Urinary bladder (tissue), 4 donors: ENCODE measurements at places on chromosomes 6 and 20. TPM values are rescaled to one million over a fixed set of nuclear protein-coding genes. Genes with fewer than 3 reads are reported as not detected.
A peak's percentile ranks its signal among the peaks of the same experiment; 100 is the strongest.

GRCh38 chr6:128538763-128539162 lies 18.4 kb upstream of the PTPRK start:
- no peak for DNase-seq

DNA sequence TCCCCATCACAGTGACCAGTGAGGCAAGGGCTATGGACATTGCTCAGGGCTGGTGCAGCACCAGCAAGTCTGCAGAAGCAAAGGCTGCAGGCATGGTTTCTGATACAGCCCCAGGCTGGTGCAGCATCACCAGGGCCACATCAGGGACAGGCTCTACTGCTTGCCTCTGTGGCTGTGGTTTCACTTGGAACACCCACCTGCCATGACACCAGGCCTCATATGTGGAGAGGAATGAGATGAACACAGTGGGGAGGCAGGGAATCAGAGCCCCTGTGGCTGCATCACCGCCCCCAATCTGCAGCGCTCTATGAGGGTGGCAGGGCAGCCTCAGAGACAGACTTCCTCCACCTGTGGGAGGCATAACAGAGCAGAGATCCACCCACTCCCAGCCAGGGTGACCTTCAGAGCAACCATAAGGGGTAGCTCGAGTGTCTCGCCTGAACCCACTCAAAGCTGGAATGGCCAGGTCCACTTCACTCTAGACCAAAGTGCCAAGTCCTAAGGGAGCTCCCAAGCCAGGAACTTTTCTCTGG lies 7.9 kb downstream of the RING1 start:
- no peak for DNase-seq

- DNase-seq = no peak
These were observed 84.1 kb downstream of the ZFAND3 start for GRCh38 chr6:37903351-37904340.

DNA sequence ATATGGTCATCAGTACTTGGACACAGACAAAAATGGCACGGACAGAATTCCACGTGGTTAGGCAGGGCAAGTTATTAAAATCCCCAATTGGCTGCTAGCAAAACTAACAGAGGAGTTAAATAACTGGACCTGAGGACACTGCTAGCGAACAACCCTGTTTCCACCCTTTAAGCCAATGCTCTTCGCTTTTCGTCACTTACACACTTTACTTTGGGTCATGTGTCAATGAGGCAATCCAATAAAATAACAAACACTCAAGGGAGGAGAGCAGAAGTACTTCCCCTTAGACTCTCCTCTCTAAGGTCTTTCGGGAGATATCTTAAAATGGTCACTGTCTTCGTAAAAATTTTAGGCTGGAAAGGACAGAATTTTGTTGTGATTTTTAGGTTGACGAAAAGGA lies 68.6 kb downstream of the LCA5 start:
- DNase-seq = no peak

DNA sequence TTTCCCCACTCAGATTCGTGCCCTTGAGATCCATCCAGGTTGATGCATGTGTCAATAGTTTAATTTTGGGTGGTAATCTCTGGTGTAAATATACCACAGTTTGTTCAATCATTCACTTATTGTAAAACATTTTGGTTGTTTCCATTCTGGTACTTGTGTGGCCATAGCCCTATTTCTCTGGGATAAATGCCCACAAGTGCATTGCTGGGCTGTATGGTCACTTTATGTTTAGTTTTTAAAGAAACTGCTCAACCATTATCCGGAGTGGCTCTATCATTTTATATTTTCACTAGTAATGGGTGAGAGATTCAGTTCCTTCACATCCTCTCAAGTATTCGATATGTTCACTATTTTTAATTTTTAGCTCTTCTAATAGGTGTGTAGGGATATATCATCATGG lies 60.7 kb upstream of the RNF24 start:
- DNase-seq = no peak

- DNase-seq = no peak
These were observed 36.6 kb downstream of the MTRES1 start for GRCh38 chr6:107064579-107065065.

DNA sequence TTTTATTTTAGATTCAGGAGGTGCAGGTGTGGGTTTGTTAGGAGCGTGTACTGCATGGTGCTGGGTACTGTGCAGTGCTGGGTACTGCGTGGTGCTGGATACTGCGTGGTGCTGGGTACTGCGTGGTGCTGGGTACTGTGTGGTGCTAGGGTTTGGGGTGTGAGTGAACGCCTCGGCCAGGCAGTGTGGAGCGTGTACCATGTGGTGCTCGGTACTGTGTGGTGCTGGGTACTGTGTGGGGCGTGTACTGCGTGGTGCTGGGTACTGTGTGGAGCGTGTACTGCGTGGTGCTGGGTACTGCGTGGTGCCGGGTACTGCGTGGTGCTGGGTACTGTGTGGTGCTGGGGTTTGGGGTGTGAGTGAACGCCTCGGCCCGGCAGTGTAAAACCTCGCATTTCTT lies 62.9 kb downstream of the WDR27 start:
- no peak for DNase-seq

DNA sequence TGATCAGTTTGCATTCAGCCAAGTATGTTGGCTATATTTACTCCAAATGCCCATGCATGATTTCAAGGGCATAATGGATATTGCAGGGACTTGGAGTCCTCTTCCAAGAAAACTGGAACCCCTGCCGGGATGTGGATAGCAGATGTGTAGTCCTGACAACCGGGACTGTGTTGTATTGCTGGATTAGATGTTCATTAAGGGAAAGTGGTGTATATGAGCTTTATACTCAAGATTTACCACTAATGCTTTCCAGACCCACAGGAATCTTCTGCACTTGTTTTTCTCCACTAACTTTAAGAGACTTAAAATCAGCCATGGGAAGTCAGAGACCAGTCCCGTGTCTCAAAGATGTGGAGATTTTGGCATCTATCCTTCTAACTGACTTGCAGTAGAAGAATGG lies 770.9 kb downstream of the HDGFL1 start:
- DNase-seq = no peak

- no peak for DNase-seq
These were observed 14.1 kb upstream of the EMILIN3 start for GRCh38 chr20:41380551-41381193.

GRCh38 chr6:118316796-118317384 lies 231.2 kb upstream of the PLN start:
- no peak for DNase-seq

GRCh38 chr20:32112841-32113240 lies 3.3 kb downstream of the TM9SF4 start:
- no peak for DNase-seq

DNA sequence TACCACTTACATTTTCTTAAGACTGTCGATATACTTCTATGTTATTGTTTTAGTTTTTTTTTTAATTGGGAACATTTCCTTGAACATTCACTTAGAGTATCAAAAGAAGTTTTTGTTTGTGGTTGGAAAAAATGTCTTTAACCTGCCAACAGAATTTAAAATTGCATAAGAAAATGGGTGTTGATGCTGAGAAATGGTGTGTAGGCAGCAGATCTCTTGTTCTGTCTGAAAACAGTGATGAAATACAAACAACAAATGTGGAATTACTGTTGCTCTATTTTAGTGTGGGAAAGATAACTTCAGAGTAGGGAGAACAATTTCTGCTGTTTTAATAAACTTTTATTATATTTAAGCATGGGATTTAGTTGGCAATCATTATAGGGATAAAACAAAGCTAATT lies 293.5 kb downstream of the CDKAL1 start:
- DNase-seq = no peak

DNA sequence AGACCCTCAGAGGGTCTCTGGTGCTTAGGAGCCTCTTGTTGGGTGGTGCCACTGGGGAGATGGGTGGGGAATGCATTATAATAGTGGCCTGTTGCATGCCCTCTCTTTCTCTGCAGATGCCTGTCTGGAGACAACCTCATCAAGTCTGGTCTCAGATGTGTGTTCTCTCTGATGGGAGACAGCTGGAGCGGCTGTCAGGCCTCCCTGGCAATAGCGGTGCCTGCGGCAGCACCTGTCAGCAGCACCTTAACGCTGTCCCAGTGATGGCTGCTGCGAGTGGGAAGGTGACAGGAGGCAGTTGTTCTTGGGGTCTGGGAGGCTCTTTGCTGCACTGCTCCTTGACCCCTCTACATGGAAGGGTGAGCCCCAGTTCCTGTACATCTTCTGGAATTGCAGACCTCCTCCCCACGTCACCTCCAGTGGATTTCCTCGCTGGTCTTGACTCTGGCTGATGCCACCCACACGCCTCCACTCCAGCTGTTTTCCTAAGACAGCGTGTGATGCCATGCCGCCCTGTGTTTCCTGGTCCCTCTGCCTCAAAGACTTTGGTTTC lies 63.3 kb upstream of the BLCAP start:
- no peak for DNase-seq

GRCh38 chr20:2871661-2872458 lies 1.4 kb upstream of the PTPRA start:
- no peak for DNase-seq

DNA sequence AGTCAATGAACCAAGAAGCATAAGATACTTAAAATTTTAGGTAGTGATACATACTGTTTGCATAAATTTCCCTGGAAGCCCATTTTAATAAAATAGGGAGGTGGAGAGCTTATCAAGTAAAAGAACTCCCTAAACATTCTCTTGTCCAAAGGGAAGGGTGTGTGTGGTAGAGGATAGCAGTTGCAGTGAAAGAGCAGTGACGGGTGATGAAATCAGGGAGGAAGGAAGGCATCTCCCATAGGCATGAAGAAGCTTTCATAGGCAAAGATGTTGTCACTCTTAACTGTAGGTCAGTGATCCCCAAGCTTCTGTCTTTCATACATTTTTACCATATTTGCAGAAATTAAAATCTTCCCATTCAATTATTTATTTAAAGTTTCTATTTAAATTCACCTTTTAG lies 60.0 kb upstream of the ZNF831 start:
- DNase-seq = no peak

- DNase-seq = no peak
These were observed 104.9 kb downstream of the DACT2 start for GRCh38 chr6:168214586-168215104.

GRCh38 chr6:136784910-136785746 lies 7.1 kb downstream of the MAP3K5 start:
- DNase-seq = no peak

DNA sequence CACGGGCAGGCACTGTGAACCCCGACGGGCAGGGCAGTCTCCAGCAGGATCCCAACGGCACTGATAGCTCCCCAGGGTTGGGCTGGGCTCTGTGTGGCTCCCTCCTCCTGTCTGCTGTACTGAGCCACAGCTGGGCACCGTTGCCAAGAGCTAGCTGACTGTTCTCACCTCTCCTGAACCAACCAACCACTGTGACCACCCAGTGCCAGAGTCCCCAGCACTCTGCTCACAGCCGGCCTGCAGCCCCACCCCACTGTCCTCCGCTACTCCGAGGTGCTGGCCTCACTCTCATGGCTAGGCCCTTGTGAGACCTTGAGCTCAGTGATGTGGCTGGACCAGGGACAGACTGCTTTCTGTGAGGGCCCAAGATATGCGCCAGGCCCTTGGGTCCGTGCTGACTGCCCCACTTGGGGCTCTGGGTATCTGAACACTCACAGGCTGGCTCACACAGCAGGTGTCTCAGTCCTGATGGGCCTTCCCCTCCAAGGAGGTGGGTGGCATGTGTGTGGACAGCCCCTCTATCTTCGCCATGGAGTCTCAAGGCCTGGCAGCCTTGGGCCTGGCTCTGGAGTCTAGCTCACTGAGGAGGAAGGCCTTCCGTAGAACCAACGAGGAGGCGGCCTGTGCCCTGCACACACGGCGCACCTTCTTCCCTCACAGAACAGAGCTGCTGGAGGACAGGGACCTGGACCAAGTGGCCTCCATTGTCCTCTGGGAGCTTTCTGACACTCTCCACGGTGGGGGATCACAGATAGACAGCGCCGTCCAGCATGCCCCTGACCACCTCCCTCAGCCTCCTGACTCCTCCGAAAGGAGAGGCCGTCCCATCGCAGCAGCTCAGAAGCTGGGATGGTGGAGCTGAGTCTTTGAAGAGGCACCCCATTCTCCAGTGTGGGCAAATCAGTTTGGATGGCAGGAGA lies 53.5 kb downstream of the TCP11 start:
- DNase-seq = no peak

DNA sequence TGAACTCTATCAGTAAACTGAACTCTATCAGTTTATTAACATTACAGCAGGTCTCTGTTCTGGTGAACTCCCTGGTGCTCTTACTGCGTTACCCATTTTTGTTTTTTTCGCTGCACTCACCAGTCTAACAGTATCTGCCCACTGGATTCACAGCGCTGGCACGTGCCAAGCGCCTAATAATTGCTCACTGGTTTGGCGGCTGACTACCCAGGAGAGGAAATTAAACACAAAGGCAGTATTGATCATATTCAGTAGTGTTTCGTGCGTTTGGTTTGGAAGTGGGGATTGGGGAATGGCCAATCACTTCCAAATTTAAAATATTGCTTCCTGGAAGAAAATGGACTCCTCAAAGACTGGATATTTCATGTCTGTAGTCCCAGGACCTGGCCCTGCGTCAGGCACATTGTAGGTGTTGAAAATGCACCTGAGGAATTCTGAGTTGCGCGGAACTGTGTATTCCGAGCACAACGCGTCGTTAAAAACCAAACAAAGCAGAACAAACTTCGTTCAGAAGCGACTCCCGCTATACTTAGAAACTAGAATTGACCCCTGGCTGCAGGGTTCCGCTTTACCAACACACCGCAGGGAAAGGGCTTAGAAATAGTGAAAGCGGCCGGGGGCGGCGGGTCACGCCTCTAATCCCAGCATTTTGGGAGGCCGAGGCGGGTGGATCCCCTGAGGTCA lies 1.1 kb upstream of the RPS12 start:
- DNase-seq = peak; percentile 25

DNA sequence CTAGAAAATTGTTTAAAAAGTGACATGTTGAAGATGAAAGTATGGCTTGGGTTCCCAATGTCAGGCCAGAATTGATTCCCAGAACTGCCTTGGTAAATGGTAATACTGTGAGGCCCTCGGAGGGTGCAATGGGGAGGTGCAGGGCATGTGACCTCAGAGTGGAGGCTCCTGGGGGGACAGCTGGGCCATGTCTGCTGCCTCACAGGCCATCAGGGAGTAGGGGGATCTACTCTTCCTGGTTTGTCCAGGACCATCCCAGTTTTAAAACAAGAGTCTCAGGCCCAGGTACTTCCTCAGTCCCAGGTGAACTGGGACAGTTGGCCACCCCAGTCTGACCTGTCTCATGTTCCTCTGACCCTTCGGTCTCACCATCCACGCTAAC lies 55.3 kb upstream of the SNX9 start:
- DNase-seq = no peak

GRCh38 chr6:157644043-157644810 lies 178.8 kb upstream of the SNX9 start:
- no peak for DNase-seq

GRCh38 chr6:158002951-158003853 lies 21.5 kb downstream of the SYNJ2 start:
- DNase-seq = peak; percentile 78

GLP1R gene
- 0.58 TPM for total RNA-seq

TBX18 gene
- total RNA-seq = 68.1 TPM

SLC12A5 gene
- total RNA-seq = 0.69 TPM

MEP1A gene
- not detected for total RNA-seq

NTSR1 gene
- 0.05 TPM for total RNA-seq

PRR18 gene
- total RNA-seq = not detected

FAM83C gene
- 0.21 TPM for total RNA-seq

C20orf144 gene
- total RNA-seq = not detected

RCAN2 gene
- 23.7 TPM for total RNA-seq

TOP1 gene
- 29.2 TPM for total RNA-seq
